BJ (cell line): ENCODE measurements at places on chromosomes 2 and 18.

- DNase-seq: no peak
Observed at GRCh38 chr2:157918319-157918718, 42.2 kb upstream of the ACVR1 start.

- no peak for DNase-seq
Observed at GRCh38 chr2:63580651-63581297, 7.5 kb downstream of the WDPCP start.

DNA sequence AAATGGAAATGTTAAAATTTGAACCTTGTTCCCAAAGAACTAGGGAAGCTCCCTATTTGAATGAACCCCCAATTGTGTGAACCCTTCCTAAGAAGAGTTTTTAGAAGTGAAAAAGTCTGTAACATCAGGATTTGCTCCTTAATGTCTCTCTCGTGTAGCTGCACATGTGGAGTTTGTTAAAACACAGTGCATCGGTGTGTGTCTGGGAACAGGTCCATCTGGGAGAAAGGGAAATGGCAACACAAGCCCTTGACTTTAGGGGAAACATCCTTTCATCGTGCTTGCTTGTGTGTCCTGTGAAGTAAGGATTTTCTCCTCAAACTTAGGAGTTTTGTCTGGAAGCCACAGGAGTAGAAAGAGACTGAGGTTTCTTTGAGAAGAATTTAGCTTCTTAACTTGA, 203.9 kb downstream of the PRKCE start:
- no peak for DNase-seq

- no peak for DNase-seq
Observed at GRCh38 chr2:238060096-238060541, 682 bp upstream of the SCLY start.

- no peak for DNase-seq
Observed at GRCh38 chr2:117378653-117379052, 435.8 kb upstream of the DDX18 start.

- no peak for DNase-seq
Observed at GRCh38 chr18:57585855-57586250, 649 bp downstream of the FECH start.

DNA sequence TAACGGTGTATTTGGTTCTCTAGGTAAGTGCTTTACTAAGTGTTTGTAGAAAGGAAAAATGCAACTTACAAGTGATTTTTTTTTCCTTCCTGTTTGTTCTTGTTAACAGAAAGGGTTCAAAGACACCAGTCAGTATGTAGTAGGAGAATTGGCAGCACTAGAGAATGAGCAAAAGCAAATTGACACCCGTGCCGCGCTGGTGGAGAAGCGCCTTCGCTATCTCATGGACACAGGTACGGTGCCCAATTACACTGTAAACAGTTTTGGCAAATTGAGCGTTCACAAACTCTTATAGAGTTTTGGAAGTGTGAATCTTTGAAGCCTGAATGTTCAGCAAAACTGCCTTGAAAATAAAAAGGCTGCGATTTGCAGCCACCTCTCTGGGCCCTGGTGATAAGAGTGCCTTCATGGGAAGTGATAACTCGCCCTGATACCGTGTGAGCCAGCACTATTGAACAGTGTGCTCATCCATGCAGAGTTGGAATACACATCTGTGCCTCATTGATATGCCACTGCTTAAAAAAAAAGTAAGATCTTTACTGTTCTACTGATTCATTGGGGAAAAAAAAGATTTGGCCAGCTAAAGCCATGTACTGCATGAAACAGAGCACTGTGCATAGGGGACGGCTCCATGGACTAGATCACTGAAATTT, 54.0 kb upstream of the OTX1 start:
- no peak for DNase-seq

- DNase-seq: no peak
Observed at GRCh38 chr2:43060390-43061016, 165.9 kb downstream of the ZFP36L2 start.

GRCh38 chr18:29840089-29840488, 1202.5 kb downstream of the DSC3 start:
- peak; percentile 21 for DNase-seq

GRCh38 chr18:69491576-69491975, 90.9 kb downstream of the DOK6 start:
- DNase-seq: no peak

DNA sequence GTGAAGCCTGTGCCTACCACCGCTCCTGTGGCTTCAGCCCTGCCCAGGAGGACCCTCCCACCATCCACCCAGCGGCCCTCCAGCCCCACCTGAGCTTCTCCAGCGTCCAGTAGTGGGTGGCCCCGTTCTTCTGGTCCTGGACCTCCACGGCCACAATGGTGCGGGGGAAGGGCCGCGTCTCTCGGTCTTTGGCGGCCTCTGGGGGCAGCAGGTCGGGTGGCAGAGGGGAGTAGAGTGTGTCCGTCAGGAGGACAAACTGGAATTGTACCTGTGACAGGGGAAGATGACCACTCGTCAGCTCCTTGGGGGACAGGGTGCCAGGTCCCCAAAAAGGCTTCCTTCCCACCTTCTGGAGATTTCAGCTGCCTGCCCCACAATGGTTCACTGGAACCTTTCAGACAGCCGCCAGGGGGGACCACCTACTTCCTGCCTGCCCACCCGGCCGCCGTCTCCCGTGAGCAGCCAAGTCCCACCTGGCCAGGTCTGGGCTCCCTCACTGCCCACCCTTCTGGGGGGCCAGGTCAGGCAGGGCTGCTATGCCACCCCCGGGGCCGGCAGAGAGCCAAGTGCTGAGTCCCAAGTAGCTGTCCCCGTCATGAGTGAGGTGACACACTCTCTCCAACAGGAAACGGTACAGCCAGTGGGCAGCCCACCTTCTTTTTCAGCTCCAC, 59.3 kb downstream of the KIF1A start:
- no peak for DNase-seq

DNA sequence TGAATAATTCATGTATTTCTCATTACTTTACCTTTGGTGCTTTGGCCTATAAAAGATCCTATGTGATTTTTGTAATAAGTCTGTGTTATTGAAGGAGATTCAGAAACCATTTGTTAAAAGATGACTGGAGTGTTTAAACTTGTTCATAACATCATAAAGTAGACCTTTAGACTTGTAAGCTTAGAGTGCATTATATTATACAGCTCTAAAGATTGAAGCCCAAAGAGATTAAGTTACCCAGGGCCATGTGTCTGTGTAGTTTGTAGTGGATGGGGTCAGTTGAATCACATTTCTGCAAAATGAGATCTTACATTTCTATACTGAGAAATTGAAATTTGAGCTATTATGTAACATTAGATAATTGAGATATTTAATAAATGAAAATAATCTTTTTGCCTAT, 60.2 kb upstream of the STON1 start:
- no peak for DNase-seq

- no peak for DNase-seq
Observed at GRCh38 chr2:7109533-7109885, 192.3 kb downstream of the RNF144A start.

DNA sequence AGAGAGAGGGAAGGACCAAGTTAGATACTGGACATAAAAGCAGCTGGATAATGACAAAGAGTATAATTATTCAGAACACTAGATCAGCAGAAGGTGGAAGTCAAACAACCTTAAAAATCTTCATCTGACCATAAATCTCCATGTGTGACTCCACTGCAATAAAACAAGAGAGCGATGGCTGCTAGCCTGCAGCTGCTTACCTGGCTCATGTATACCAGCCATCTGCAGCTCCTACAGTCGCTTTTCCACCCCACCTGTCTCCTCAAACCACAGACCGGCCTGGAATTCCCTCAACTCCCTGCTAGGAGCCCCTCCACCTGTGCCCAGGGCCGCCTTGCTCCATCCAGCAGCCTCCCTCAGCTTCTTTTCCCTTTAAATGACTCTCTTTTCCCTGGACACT, 64.5 kb downstream of the SLC4A5 start:
- DNase-seq: no peak

- no peak for DNase-seq
Observed at GRCh38 chr2:117674172-117674571, 140.3 kb upstream of the DDX18 start.

- DNase-seq: no peak
Observed at GRCh38 chr2:191844706-191845105, 2.2 kb downstream of the CAVIN2 start.

DNA sequence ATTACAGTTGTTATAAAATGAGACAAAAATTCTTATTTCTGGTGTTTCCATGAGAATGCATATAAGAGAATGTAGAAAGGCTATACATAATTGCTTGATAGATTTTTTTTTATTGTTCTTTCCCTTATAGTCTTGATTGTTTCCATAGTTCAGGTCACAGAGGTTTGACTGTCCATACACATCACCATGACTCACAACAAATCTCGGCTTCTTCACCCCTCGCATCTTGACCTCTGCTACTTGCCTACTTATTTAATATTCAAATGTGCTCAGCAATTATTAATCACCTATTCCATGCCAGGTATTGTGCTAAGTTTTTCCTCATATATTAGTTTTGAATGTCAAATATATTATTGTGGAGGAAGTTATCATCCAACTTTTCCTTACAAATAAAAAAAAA, 789.6 kb downstream of the RNF144A start:
- DNase-seq: no peak

DNA sequence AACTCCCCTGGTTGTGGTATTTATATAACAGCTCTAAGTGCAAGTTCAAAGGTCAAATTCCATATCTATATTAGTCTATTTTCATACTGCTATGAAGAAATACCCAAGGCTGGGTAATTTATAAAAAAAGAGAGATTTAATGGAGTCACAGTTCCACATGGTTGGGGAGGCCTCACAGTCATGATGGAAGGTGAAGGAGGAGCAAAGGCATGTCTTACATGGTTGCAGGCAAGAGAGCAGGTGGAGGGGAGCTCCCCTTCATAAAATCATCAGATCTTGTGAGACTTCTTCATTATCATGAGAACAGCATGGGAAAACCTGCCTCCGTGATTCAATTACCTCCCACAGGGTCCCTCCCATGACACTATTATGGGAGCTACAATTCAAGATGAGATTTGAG, 179.6 kb upstream of the FBXO11 start:
- DNase-seq: no peak
